ENCODE measurements at places on chromosomes 6 and 20.

- no peak for DNase-seq
- H3K4me3 ChIP-seq = no peak overlapping the region
- peaks cover 13% of the 10 kb centered on the region for H3K4me1 ChIP-seq
These were observed 85.7 kb downstream of the HIVEP1 start for GRCh38 chr6:12097791-12098190.

DNA sequence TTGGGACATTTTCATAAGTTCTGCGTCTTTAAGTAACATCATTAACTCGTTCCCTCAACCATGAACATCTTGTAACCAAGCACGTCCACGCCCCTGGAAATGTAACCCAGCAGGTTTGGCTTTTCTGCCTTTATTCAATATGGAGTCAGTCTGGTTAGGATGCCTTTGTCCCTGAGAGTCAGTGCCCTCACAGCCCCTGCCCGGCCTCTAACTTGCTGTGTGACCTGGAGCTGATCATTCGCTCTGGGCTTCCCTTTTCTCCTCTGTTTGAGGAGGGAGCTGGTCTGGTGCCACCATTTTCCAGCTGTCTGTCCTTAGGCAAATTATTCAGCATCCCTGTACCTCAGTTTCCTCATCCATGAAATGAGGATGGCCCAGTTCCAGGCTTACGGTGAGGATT, 26.5 kb upstream of the ANGPT4 start:
- H3K4me3 ChIP-seq = no peak overlapping the region
- H3K27me3 ChIP-seq = no peaks in the 10 kb centered on the region
- no peak for DNase-seq
- peaks cover 4% of the 10 kb centered on the region for H3K4me1 ChIP-seq

- peaks cover 5% of the 10 kb centered on the region for H3K4me1 ChIP-seq
- no peak for DNase-seq
- no peak overlapping the region for H3K4me3 ChIP-seq
- H3K27ac ChIP-seq = no peak overlapping the region
- H3K27me3 ChIP-seq = no peaks in the 10 kb centered on the region
These were observed 145.5 kb upstream of the RPS6KA2 start for GRCh38 chr6:166772518-166772917.

DNA sequence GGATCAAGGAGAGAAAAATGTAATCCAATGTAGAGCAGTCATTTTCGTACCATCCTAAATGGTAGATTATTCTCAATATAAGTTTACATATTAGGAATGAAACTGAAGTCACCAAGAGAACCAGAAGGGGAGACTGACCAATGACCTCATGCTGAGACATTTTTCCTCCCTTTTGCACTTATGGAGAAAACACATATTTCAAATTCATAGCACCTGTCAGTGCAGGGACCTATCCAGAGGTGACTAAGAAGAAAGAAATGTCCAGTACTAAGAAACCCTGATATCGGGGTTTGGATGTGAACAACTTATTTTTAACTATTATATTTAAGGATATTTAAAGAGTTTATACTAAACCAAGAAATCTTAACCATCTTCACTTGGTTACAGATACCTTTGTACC, 16.6 kb upstream of the LYRM2 start:
- no peak overlapping the region for H3K4me3 ChIP-seq
- H3K27ac ChIP-seq = no peak overlapping the region
- H3K36me3 ChIP-seq = peaks cover 82% of the 10 kb centered on the region
- H3K27me3 ChIP-seq = no peaks in the 10 kb centered on the region

- H3K4me1 ChIP-seq = peaks cover 5% of the 10 kb centered on the region
- no peak for DNase-seq
- H3K27me3 ChIP-seq = no peaks in the 10 kb centered on the region
- no peak overlapping the region for H3K4me3 ChIP-seq
- peaks cover 38% of the 10 kb centered on the region for H3K36me3 ChIP-seq
These were observed 169.6 kb downstream of the MTHFD1L start for GRCh38 chr6:151034825-151035781.

DNA sequence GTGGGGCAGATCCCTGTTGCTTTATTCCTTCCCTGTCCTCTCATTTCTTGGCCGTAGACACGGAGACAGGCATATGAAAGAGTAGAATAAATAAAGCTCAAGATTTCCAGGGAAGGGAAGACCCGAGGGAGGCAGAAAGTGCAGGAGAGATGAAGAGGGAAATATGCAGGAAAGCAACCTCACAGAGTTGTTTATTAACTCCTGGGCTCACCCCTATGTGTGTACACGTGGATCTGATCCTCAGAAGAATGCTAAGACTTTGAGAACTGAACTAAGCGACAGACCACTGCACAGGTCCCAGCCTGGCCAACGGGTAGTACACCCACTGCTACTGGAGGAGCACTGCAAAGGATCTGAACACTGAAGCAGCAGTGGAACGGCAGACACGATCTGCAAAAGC, 156.2 kb downstream of the KIF16B start:
- H3K36me3 ChIP-seq = no peaks in the 10 kb centered on the region
- no peaks in the 10 kb centered on the region for H3K4me1 ChIP-seq
- DNase-seq = no peak
- no peaks in the 10 kb centered on the region for H3K27me3 ChIP-seq
- H3K4me3 ChIP-seq = no peak overlapping the region

GRCh38 chr20:8518878-8519277, 386.8 kb downstream of the PLCB1 start:
- H3K4me3 ChIP-seq = no peak overlapping the region
- no peaks in the 10 kb centered on the region for H3K27me3 ChIP-seq
- H3K27ac ChIP-seq = no peak overlapping the region
- no peak for DNase-seq

GRCh38 chr6:52330470-52330869, 31.5 kb upstream of the PAQR8 start:
- H3K27ac ChIP-seq = no peak overlapping the region
- no peak for DNase-seq
- no peaks in the 10 kb centered on the region for H3K27me3 ChIP-seq
- no peaks in the 10 kb centered on the region for H3K4me1 ChIP-seq
- no peaks in the 10 kb centered on the region for H3K36me3 ChIP-seq

DNA sequence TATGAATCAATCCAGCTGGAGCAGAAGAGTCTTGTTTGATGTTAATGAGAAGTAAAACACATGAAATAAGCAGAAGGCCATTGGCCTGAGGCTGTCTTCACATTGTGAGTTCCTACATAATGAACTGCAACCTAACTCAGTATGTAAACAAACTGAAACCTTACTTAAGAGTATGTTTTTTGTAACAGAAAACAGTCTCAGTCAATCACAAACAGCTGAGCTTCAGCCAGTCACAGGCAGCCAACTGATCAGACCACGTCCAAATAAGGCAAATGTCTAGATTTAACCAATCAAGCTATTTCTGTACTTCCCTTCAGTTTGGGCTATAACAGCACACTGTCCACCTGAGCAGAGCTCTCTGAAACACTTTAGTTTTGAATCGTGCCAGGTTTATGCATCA, 234.7 kb downstream of the TRDN start:
- H3K27me3 ChIP-seq = peaks cover 5% of the 10 kb centered on the region
- no peaks in the 10 kb centered on the region for H3K4me1 ChIP-seq
- H3K36me3 ChIP-seq = no peaks in the 10 kb centered on the region
- H3K27ac ChIP-seq = no peak overlapping the region
- no peak overlapping the region for H3K4me3 ChIP-seq

- no peak overlapping the region for H3K4me3 ChIP-seq
- peaks cover 40% of the 10 kb centered on the region for H3K4me1 ChIP-seq
- no peak for DNase-seq
- no peaks in the 10 kb centered on the region for H3K27me3 ChIP-seq
These were observed 26.6 kb downstream of the TFEB start for GRCh38 chr6:41708856-41709255.

DNA sequence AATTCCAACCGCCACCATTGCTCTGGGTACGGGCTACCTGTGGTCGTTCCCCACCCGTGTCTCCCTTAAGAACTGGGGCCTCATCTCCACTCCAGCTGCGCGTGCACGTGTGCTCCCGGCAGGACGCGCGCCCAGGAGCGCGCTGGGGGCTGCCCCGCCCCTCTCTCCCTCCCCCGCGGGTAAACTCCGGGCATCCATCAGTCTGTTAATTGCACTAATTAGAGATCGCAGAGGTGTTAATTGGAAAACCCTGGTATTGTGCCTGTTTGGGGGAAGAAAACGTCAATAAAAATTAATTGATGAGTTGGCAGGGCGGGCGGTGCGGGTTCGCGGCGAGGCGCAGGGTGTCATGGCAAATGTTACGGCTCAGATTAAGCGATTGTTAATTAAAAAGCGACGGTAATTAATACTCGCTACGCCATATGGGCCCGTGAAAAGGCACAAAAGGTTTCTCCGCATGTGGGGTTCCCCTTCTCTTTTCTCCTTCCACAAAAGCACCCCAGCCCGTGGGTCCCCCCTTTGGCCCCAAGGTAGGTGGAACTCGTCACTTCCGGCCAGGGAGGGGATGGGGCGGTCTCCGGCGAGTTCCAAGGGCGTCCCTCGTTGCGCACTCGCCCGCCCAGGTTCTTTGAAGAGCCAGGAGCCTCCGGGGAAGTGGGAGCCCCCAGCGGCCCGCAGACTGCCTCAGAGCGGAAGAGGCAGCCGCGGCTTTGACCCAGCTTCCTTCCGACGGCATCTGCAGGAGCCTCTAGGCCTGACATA, 14.4 kb downstream of the FOXP4 start:
- H3K4me1 ChIP-seq = peaks cover 4% of the 10 kb centered on the region
- DNase-seq = no peak
- no peak overlapping the region for H3K27ac ChIP-seq
- no peaks in the 10 kb centered on the region for H3K27me3 ChIP-seq
- H3K4me3 ChIP-seq = no peak overlapping the region

DNA sequence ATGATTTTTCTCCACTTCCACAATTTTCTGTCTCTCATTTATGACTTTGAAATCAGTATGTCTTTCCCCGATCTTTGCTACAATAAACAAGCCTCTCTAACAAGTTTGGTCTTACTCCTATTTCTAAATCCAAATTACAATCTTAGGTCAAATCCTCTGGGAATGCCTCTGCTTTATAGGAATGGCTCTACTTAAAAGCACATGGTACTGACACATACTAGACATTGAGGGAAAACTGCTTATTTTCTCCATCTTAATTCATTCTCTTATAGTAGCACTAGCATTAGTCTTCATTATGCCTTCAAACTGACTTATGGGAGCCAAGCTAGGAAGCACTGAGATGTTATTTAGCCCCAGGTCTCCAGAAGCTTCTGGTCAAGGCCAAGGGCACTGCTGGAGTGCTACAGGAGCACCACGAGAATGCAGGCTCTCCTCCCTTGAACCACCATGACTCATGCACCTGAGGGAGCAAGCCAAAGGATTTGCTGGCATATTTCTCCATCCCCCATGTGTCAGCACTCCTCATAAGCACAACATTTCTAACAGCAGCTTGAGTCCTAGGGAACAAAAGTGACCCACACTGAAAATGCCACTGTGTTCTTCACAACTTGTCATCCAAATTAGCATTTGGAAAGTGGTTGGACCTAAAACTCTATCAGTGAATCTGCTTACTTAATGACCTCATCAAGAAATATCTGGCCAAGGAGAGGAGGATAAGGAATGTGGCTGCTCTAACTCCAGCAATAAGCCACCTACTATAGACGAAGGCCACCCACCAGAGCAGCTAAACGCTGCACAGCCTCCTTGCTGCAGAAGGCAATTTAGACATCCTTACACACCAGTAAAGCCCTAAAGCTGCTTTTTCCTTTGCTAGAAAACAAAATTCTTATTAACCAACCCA, 156.8 kb upstream of the KCNQ5 start:
- no peaks in the 10 kb centered on the region for H3K36me3 ChIP-seq
- H3K4me3 ChIP-seq = no peak overlapping the region
- no peaks in the 10 kb centered on the region for H3K27me3 ChIP-seq
- no peak overlapping the region for H3K27ac ChIP-seq

DNA sequence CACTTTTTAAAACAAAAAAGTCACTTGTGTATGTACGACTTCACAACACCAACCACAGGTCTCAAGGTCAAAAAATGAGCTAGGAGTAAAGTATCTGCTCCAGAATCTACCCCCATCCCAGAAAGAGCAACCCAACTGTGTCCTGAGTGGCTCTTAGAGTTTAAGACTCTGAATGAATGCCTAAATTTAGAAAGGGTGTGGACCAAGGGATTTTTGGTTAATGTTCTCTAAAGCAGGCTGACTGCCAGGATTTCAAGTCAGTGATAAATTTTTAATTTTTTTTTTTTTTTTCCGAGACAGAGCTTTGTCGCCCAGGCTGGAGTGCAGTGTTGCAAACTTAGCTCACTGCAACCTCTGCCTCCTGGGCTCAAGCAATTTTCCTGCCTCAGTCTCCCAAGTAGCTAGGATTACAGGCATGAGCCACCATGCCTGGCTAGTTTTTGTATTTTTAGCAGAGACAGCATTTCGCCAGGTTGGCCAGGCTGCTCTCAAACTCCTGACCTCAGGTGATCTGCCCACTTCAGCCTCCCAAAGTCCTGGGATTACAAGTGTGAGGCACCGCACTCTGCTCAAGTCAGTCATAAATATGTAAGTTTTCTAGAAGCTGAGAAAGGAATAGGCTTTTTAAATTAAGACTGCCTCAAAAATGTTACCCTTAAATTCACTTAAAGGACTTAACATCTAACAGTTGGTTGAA, 20.2 kb downstream of the STAU1 start:
- peaks cover 11% of the 10 kb centered on the region for H3K36me3 ChIP-seq
- H3K27ac ChIP-seq = no peak overlapping the region
- peaks cover 10% of the 10 kb centered on the region for H3K4me1 ChIP-seq

- H3K27me3 ChIP-seq = no peaks in the 10 kb centered on the region
- DNase-seq = no peak
- H3K36me3 ChIP-seq = no peaks in the 10 kb centered on the region
- H3K4me3 ChIP-seq = no peak overlapping the region
These were observed 2.5 kb downstream of the LY6G6D start for GRCh38 chr6:31717499-31718222.

DNA sequence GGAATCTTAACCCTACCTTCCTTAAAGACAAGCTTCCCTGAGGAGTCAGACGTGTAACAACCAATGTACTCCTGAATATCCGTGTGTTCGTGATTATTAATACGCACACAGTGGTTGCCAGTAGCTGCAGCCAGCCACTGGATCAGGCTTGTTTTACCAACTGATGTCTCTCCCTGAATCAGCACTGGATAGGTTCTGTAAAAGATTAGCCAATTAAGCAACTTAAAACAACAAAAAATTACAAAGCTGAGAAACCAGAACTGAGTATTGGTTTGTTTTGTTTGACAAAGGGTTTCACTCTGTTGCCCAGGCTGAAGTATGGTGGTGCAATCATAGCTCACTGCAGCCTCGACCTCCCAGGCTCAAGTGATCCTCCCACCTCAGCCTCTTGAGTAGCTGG, 69.3 kb downstream of the MDN1 start:
- H3K4me1 ChIP-seq = no peaks in the 10 kb centered on the region
- H3K4me3 ChIP-seq = no peak overlapping the region
- H3K36me3 ChIP-seq = peaks cover 76% of the 10 kb centered on the region
